ENCODE measurements at places on chromosomes 6 and 20. TPM values are rescaled to one million over a fixed set of nuclear protein-coding genes. Genes with fewer than 3 reads are reported as not detected.

MYCT1 gene
- total RNA-seq, result 18.0 TPM

CPNE1 gene
- 154 TPM for total RNA-seq

RBCK1 gene
- total RNA-seq, result 95.7 TPM

NRN1 gene
- total RNA-seq, result 15.0 TPM

GRCh38 chr6:84095156-84095555 lies 61.6 kb downstream of the MRAP2 start:
- H3K27me3 ChIP-seq, result no peaks in the 10 kb centered on the region
- no peaks in the 10 kb centered on the region for H3K4me1 ChIP-seq
- H3K4me3 ChIP-seq, result no peak overlapping the region
- DNase-seq, result no peak

- no peaks in the 10 kb centered on the region for H3K36me3 ChIP-seq
- H3K4me3 ChIP-seq, result no peak overlapping the region
- DNase-seq, result no peak
- H3K27ac ChIP-seq, result no peak overlapping the region
Measured at GRCh38 chr6:83815631-83816272, 37.4 kb upstream of the RIPPLY2 start.

- H3K36me3 ChIP-seq, result peaks cover 25% of the 10 kb centered on the region
- peak overlapping the region; percentile 65 for H3K4me3 ChIP-seq
- peaks cover 32% of the 10 kb centered on the region for H3K4me1 ChIP-seq
Measured at GRCh38 chr20:36542516-36543183, 1.3 kb downstream of the MYL9 start.

DNA sequence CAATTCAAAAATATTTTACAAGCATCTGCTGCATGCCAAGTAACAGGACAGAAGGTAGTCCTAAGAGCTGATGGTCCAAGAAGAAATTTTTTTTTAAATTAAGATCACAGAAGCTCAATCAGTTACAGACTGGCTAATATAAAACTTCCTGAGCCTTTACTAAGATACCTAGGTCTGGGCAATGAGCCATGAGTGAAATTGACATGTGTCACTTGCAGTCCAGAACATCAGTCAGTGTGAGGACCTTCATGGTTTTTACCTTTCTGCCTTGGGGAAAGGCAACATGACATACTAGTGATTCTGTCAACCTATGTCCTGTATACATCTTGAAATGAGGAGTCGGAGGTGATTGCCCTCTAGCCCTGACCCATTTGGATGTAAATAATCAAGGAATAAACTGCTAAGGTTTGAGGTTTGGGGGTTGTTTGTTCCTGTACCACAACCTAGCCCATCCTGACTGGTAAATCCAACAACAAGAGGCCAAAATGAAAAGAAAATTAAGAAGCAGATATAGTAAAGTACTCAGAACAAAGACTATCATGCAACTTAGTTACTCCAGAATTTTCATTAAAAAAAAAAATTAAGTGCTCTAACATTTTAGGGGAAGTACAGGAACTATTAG lies 70.0 kb downstream of the CNKSR3 start:
- no peak overlapping the region for H3K4me3 ChIP-seq
- H3K36me3 ChIP-seq, result peaks cover 4% of the 10 kb centered on the region
- H3K27me3 ChIP-seq, result no peaks in the 10 kb centered on the region
- H3K4me1 ChIP-seq, result peaks cover under 1% of the 10 kb centered on the region

GRCh38 chr6:97085772-97086171 lies 161.2 kb downstream of the KLHL32 start:
- no peak overlapping the region for H3K27ac ChIP-seq
- no peaks in the 10 kb centered on the region for H3K4me1 ChIP-seq
- no peaks in the 10 kb centered on the region for H3K36me3 ChIP-seq
- DNase-seq, result no peak
- no peaks in the 10 kb centered on the region for H3K27me3 ChIP-seq

DNA sequence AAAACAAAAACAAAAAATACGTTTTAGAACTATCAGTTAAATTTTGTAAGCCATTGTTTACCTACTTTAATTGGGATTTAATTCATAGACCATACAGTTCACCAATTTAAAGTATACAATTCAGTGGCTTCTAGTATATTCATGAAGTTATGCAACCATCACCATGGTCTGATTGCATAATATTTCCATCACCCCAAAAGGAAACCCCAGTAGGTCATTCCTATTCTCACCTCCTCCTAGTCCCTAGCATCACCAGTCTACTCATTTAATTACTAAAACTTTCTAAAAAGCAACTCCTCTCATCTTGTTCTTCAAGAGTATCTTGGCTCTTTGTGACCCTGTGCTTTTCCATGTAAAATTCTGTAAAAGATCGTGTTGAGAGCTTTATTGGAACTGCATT lies 60.2 kb downstream of the ASXL1 start:
- H3K4me1 ChIP-seq, result no peaks in the 10 kb centered on the region
- no peak overlapping the region for H3K4me3 ChIP-seq
- H3K36me3 ChIP-seq, result peaks cover 3% of the 10 kb centered on the region
- no peak overlapping the region for H3K27ac ChIP-seq
- no peaks in the 10 kb centered on the region for H3K27me3 ChIP-seq
- DNase-seq, result no peak

DNA sequence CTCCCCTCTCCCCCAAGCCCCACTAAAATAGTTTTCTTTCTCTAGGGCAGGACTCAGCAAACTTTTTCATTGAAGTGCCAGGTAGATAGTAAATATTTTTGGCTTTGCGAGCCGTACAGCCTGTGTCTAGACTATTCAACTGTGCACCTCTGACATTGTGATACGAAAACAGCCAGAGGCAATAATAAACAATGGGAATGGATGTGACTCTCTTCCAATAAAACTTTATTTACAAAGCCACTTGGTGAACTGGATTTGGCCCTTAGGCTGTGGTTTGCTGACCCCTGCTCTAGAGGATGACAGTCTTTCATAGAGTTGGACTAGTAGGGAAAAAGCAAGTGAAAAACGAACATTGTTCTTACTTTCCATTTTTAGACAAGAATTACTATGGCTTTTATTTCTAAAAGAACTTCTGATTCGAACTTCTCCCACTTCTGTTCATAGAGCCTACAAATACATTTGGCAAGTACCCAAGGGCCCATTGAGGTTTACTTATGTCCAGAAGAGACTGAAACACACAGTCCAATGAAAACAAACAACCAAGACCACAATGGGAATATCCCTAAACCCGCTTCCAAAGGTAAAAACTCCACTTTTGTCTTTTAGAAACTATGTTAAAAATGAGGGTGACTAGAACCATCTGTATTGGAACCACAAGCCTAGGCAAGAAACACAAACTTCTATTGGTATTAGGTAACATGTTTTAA lies 46.4 kb upstream of the CDKAL1 start:
- H3K27me3 ChIP-seq, result no peaks in the 10 kb centered on the region
- peaks cover 35% of the 10 kb centered on the region for H3K36me3 ChIP-seq
- H3K4me3 ChIP-seq, result no peak overlapping the region
- no peaks in the 10 kb centered on the region for H3K4me1 ChIP-seq
- H3K27ac ChIP-seq, result no peak overlapping the region

DNA sequence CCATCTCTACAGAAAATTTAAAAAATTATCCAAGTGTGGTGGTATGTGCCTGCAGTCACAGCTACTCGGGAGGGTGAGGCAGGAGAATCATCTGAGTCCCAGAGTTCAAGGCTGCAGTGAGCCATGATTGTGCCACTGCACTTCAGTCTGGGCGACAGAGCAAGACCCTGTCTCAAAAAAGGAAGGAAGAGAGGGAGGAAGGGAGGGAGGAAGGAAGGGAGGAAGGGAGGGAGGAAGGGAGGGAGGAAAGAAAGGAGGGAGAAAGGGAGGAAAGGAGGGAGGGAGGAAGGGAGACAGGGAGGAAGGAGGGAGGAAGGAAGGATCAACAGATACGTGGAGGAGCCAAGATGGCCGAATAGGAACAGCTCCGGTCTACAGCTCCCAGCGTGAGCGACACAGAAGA lies 90.1 kb downstream of the ZNF217 start:
- peaks cover 4% of the 10 kb centered on the region for H3K27me3 ChIP-seq
- H3K4me1 ChIP-seq, result no peaks in the 10 kb centered on the region
- H3K27ac ChIP-seq, result no peak overlapping the region
- H3K36me3 ChIP-seq, result no peaks in the 10 kb centered on the region

DNA sequence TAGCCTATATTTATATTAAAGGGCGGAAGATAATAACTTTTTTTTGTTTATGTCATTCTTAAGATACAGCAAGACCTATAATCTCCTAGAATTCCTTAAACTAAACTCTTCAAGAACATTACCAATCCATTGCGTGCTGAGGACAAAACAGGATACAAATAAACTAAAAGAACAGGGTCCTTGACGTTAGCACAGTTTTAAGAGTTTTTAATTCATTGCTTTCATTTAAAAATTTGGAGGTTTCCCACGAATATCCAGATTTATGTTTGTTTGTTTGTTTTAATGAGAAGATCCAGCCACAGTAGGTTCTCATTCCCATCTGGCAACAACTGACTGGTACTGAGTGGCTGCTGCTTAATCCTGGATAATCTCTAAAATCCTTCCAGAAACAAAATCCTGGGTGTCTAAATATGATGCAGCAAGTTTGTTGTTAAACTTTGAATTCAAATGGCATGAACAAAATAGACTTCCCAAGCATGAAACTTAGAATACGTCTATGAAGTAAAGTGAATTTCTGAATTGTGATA lies 153.7 kb downstream of the HACE1 start:
- H3K27ac ChIP-seq, result peak overlapping the region; percentile 56
- no peaks in the 10 kb centered on the region for H3K36me3 ChIP-seq
- H3K27me3 ChIP-seq, result no peaks in the 10 kb centered on the region
- DNase-seq, result no peak
- H3K4me1 ChIP-seq, result peaks cover 11% of the 10 kb centered on the region

DNA sequence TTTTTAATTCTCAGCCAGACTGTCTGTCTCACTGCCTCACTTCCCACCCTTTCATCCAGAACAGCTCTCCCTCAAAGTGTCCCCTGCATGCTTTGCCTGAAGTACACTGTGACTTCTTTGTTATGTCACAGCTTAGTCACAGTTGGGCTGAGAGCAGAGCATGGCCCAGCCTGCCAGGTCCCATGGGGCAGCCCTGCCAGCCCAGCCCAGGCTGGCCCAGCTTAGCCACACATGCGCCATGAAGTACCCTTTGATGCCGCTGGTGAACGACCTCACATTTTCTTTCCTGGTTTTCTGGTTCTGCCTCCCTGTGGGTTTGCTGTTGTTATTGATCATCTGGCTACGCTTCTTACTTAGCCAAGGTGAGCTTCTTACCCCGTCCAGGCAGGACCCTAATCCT lies at the start of gene ADIG:
Gene ADIG, plus strand, starts transcription at position 185 of the 400 bp plus-strand sequence. Its CDS starts 54 bp downstream, at position 239.
- no peak within 1 kb of the TSS for H3K27ac ChIP-seq
- no peak within 1 kb of the TSS for H3K4me3 ChIP-seq
- H3K4me1 ChIP-seq, result no peaks in the 10 kb centered on the region

DNA sequence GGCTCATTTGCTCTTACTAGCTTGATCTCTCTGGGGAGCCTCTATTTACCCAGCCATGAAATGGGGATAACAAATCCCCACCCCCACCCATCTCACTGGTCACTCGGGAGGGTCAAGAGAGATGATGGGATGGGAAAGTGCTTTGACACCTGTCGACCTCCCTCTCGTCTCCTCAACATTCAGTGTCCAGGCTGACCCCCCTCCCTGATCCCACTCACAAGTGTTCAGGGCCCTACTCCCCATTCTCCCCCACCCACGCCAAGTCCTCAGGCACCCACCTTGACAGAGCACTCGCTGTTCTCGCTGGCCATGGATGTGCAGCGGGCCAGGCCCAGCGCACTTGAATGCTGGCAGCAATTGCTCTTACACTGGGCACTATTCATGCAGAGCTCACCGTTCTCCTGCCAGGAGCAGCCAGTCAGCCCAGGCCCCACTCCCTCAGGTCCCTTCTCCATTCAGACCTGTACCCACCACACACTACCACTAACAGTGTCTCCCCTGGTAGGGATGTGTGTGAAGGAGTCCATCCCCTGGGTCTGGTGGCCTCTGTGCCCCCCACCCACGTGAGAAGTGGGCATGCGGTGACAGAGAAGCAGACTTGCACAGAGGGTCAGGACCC lies 1.6 kb downstream of the CLPS start:
- H3K36me3 ChIP-seq, result no peaks in the 10 kb centered on the region
- no peak overlapping the region for H3K4me3 ChIP-seq
- H3K27me3 ChIP-seq, result no peaks in the 10 kb centered on the region
- no peak overlapping the region for H3K27ac ChIP-seq
- no peak for DNase-seq
- H3K4me1 ChIP-seq, result no peaks in the 10 kb centered on the region

GRCh38 chr20:5945963-5946362 lies 4.4 kb downstream of the TRMT6 start:
- H3K27ac ChIP-seq, result no peak overlapping the region
- peaks cover 23% of the 10 kb centered on the region for H3K4me1 ChIP-seq
- DNase-seq, result no peak

DNA sequence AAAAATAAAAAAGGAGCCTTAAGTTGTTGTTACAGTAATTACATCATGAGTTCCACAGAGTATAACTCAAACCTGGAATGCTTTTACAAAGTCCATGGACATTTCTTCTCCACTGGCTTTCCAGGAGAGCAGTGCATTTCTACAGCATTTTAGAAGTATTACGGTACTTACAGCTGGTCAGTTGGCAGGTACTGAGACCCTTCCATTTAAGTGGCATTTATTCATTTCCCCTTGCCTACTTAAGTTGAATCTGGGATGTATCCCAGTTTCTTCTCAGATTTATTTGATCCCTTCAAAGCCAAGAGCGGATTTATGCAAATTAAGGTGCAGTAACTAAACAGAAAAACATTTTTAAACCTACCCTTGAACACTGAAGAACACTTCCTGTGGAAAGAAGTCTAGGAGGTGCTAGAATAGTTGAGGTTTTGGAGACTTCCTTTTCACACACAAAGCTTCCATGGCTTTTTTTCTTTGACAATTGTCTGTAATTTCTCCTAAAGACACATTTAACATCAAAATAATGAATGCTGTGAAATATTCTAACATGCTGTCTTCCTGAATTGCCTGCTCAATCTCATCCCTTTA lies 3.4 kb downstream of the PRDM13 start:
- DNase-seq, result no peak
- no peak overlapping the region for H3K27ac ChIP-seq
- no peak overlapping the region for H3K4me3 ChIP-seq

DNA sequence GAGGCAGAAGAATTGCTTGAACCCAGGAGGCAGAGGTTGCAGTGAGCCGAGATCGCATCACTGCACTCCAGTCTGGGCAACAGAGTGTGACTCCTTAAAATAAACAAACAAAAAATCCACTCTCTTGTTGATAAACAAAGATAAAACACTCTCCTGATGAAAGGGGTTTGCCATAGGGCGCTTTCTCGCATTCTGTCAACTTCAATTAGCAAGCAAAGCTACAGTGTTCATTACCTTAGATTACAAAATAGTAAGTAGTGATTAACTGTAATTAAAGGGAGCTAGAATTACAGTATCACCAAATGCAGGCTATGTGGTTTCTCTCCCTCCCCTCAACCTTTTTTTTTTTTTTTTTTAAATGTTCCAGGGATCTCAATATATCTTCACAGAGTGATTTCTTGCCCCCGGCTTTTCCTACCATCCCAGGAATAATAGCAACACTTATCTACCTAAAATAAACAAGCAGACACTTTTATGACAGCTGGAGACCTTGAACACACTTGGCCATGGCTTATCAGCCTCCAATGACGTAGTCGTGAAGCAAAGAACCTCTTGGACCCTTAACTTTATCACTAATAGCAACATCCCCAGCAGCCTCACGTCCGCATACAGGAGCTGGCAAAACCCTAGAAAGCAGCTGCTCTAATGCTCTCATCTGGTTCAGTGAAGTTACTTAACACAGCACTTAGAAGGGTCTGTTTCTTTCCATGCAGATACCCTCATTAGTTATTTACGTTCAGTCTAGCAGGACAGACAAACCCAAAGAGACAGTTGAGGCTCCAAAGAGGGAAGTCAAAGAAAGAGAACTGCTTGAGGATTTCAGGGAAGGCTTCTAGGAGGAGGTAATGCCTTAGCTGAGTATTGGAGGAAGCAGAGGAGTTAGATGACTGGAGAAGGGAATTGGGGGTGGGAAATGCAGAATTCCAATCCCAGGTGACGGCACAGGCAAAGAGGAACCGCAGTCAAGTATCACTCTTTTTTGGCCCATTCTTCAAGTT lies 37.9 kb upstream of the NEDD9 start:
- H3K27ac ChIP-seq, result peak overlapping the region; percentile 33
- no peak overlapping the region for H3K4me3 ChIP-seq
- no peaks in the 10 kb centered on the region for H3K27me3 ChIP-seq
- no peaks in the 10 kb centered on the region for H3K36me3 ChIP-seq
- peaks cover 43% of the 10 kb centered on the region for H3K4me1 ChIP-seq
